Panc1 (cell line): ENCODE measurements at places on chromosomes 13 and 19.

- no peak for DNase-seq
- H3K4me3 ChIP-seq, result no peak overlapping the region
- H3K27ac ChIP-seq, result no peak overlapping the region
- H3K4me1 ChIP-seq, result no peaks in the 10 kb centered on the region
Measured at GRCh38 chr13:74825152-74825937, 656.6 kb downstream of the TBC1D4 start.

GRCh38 chr19:12790628-12791344 is 500 bp upstream of the JUNB start:
- DNase-seq, result no peak
- peak overlapping the region; percentile 82 for H3K27ac ChIP-seq
- H3K4me1 ChIP-seq, result peaks cover 41% of the 10 kb centered on the region
- H3K36me3 ChIP-seq, result peaks cover 2% of the 10 kb centered on the region
- H3K4me3 ChIP-seq, result peak overlapping the region; percentile 66
- no peaks in the 10 kb centered on the region for H3K27me3 ChIP-seq

GRCh38 chr13:42021851-42022250 is 26.6 kb upstream of the DGKH start:
- no peak overlapping the region for H3K27ac ChIP-seq
- DNase-seq, result no peak
- no peaks in the 10 kb centered on the region for H3K36me3 ChIP-seq
- H3K4me1 ChIP-seq, result no peaks in the 10 kb centered on the region

DNA sequence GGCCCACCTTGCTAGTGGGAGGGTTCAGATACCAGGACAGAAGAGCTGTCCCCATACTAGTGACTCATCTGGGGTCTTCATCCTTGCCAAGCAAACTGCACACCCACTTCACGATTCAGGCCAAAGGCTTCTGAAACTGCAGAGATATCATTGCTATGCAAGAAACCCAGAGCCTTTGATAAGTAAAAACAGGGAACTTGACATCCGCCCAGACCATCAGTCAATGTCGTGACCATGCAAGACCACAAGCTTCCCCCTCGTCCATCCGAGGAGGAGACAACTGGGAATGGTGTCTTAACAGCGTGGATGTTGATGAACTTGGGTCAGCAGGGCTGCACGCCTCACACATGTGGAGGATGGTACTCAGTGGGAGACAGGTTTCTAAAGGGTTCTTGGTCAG is 58.0 kb downstream of the ABCC4 start:
- H3K27me3 ChIP-seq, result no peaks in the 10 kb centered on the region
- no peak overlapping the region for H3K4me3 ChIP-seq
- H3K27ac ChIP-seq, result peak overlapping the region; percentile 39; the same call in 1 of the 2 replicates
- H3K4me1 ChIP-seq, result peaks cover 10% of the 10 kb centered on the region

DNA sequence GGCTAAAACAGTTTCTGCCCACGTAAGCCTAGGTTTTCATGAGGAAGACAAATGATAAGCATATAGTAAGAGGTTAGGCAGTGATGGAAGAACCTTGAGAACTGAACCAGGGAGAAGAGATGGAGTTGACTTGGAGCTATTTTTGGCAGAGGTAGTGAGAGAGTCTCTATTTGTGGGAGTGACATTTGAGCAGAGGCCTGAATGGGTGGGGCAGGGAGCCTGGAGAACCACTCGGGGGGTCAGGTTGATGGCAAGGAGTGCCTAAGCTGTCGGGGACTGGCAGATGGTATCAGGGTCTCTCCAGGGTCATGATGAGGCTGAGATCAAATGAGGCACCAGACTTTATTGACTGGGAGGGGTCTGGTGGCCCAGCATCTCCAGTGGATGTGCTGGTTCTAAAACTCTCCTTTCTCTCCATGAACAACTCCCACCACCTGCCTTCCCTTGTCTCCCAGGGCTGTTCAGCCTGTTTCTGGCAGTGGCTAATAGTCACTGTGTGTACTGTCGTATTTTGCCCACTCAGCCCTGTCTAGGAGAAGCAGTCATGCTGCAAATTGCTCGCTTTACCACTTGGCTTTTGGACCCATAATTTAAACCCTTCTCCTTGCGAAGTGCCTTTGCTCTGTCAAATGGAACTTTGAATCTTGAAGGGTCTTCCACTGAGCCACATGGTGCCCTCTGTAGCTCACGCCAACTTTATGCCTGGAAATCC is 3.6 kb downstream of the MAU2 start:
- H3K27ac ChIP-seq, result no peak overlapping the region
- H3K4me1 ChIP-seq, result peaks cover 2% of the 10 kb centered on the region; the same call in 1 of the 2 replicates
- no peak for DNase-seq
- no peak overlapping the region for H3K4me3 ChIP-seq
- peaks cover 6% of the 10 kb centered on the region; the same call in 1 of the 2 replicates for H3K36me3 ChIP-seq
- H3K27me3 ChIP-seq, result no peaks in the 10 kb centered on the region

DNA sequence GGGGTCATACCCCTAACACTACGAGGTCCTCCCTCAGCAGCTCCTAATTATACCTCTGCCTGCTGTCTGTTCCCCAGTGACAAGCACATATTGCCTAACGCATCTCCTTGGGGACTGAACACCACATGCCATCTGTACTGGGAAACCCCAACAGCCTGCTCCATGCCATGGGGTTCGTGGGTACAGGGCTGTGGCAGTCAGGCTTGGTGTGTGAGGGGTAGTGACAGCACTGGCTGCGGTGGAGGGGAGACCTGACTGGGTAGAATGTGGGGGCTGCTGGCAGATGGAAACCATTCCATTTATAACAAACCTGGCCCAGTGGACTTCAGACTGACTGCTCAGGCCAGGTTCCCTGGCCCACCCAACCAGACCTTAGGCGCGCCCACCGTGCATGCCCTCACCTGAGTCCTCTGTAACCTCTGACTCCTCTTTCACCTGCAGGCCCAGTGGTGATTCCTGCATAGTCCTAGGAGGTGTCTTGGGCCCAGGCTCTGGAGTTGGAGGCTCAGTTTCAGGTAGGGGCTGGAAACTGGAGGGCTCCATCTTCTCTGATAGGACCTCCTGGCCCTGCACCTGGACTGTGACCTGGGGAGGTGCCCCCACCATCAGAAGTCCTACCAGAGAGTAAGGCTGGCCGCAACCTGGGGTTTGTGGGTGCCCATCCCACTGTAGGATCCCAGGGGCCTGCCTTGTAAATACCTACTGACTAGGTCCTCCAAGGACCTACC is 3.0 kb downstream of the MZF1 start:
- H3K27ac ChIP-seq, result no peak overlapping the region
- no peaks in the 10 kb centered on the region for H3K27me3 ChIP-seq
- H3K4me3 ChIP-seq, result no peak overlapping the region
- DNase-seq, result no peak

- H3K27me3 ChIP-seq, result no peaks in the 10 kb centered on the region
- no peak for DNase-seq
- peak overlapping the region; percentile 30; the same call in 1 of the 2 replicates for H3K27ac ChIP-seq
- H3K36me3 ChIP-seq, result no peaks in the 10 kb centered on the region
- no peaks in the 10 kb centered on the region for H3K4me1 ChIP-seq
Measured at GRCh38 chr19:9039728-9040127, 29.5 kb upstream of the MUC16 start.

DNA sequence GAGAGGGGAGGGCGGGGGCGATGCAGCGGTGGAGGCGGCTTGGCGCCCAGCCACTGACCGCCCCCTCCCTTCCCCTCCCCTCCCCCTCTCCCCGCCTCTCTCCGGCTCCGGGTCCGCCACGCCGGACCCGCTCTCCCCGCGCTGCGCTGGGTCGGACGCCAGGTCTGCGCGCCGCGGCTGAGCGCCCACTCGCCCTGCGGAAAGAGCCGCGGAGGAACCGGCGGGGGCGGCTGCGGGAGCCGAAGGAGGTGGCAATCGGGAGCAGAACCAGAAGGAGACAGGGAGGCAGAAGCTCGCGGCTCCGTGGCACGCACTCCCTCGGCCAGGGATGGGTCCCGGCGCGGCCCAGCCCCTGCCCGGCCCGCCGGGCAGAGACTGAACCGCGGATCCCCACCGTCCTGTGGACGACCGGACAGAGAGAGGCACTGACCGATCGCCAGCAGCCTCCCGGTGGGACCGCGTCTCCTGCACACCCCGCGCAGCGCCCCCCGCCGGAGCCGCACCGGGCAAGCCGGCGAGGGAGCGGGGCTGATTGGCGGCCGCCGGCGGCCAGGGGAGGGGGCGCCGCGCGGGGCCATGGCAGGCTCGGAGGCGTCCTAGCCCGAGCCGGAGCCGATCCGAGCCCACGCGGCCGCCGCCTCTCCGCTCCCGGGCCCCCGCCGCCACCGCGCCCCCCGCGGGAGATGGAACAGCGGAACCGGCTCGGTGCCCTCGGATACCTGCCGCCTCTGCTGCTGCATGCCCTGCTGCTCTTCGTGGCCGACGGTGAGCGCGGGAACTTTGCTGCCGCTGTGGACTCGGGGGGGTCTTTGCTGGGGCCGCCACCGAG is at the start of gene VSTM2B:
Gene VSTM2B (plus strand): TSS at position 94 of the 829 bp plus-strand sequence. CDS start 590 bp downstream, at position 684.
- no peaks in the 10 kb centered on the region for H3K36me3 ChIP-seq
- no peaks in the 10 kb centered on the region for H3K4me1 ChIP-seq
- peaks cover 11% of the 10 kb centered on the region; the same call in 1 of the 2 replicates for H3K27me3 ChIP-seq
- DNase-seq, result no peak

GRCh38 chr19:5139583-5140325 is 170.8 kb downstream of the KDM4B start:
- no peaks in the 10 kb centered on the region for H3K36me3 ChIP-seq
- no peak for DNase-seq
- H3K27me3 ChIP-seq, result no peaks in the 10 kb centered on the region
- no peak overlapping the region for H3K4me3 ChIP-seq
- no peaks in the 10 kb centered on the region for H3K4me1 ChIP-seq

DNA sequence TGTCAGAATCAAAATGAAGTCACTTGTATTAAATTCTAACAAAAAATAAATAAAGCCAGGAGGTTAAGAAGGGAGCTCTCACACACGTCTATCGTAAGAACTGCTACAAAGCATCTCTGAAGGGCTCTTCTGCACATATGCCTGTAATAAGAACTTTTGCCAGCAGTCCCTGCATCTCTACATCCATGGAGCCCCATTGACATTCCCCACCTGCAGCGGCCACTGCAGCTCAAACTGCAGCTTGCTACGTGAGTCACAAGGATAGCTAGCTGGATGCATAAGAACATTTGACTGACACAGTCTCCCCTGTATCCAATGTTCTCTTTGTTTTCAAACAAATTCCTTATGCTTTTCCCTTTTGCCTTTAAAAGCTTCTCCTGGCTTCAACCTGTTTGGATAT is 68.3 kb downstream of the DNAJC3 start:
- DNase-seq, result no peak
- no peaks in the 10 kb centered on the region for H3K27me3 ChIP-seq
- no peaks in the 10 kb centered on the region for H3K36me3 ChIP-seq

GRCh38 chr19:3760871-3761361 is 576 bp downstream of the APBA3 start:
- peak overlapping the region; percentile 93 for H3K27ac ChIP-seq
- no peak for DNase-seq

GRCh38 chr19:38592940-38593339 is 24.8 kb downstream of the MAP4K1 start:
- no peaks in the 10 kb centered on the region for H3K4me1 ChIP-seq
- no peak for DNase-seq
- no peaks in the 10 kb centered on the region for H3K27me3 ChIP-seq
- H3K36me3 ChIP-seq, result no peaks in the 10 kb centered on the region
- no peak overlapping the region for H3K27ac ChIP-seq
- no peak overlapping the region for H3K4me3 ChIP-seq

DNA sequence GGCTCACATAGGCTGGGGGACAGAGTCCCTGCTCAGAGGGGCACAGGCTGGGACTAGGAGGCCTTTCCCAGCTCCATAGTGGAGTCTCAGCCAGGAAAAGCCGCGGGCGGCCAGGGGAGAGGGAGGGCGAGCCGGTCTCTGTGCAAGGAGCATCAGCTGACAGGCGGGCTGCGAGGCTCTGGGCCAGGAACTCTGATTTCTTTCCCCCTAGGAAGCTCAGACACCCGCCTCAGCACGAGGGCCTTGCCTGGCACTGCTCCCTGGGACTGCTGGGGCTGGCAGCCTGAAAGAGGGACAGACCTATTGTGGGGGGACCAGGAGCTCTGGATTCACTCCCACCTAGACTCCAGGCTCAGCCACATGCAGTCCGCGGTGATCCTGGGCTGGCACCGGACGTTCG is 2.2 kb upstream of the PLK5 start:
- H3K36me3 ChIP-seq, result no peaks in the 10 kb centered on the region
- H3K27me3 ChIP-seq, result no peaks in the 10 kb centered on the region; the same call in 1 of the 2 replicates
- DNase-seq, result no peak
- no peaks in the 10 kb centered on the region for H3K4me1 ChIP-seq

- H3K36me3 ChIP-seq, result no peaks in the 10 kb centered on the region
- no peaks in the 10 kb centered on the region for H3K4me1 ChIP-seq
- DNase-seq, result no peak
- no peak overlapping the region for H3K27ac ChIP-seq
- H3K27me3 ChIP-seq, result no peaks in the 10 kb centered on the region; the same call in 1 of the 2 replicates
- H3K4me3 ChIP-seq, result no peak overlapping the region
Measured at GRCh38 chr13:110347535-110348308, 40.6 kb downstream of the COL4A2 start.

DNA sequence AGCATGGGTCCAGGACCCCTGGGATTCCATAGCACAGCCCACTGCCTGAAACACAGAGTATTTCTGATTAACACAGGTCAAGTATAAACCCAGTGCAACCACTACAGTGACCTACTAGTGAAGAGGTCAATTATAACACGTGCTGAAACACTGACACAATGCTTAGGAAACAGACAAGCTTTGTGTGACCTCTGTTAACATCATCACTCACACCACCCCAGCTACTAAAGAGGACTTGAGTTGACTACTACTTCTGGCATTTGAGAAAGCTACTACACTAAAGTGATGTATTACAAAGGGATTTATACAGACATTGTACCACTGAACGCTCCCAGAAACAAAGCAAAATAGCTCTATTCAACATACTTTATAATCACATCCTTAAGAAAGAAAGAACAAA is 1935.9 kb upstream of the PCDH20 start:
- no peak overlapping the region for H3K4me3 ChIP-seq
- no peaks in the 10 kb centered on the region for H3K4me1 ChIP-seq
- H3K27me3 ChIP-seq, result no peaks in the 10 kb centered on the region

DNA sequence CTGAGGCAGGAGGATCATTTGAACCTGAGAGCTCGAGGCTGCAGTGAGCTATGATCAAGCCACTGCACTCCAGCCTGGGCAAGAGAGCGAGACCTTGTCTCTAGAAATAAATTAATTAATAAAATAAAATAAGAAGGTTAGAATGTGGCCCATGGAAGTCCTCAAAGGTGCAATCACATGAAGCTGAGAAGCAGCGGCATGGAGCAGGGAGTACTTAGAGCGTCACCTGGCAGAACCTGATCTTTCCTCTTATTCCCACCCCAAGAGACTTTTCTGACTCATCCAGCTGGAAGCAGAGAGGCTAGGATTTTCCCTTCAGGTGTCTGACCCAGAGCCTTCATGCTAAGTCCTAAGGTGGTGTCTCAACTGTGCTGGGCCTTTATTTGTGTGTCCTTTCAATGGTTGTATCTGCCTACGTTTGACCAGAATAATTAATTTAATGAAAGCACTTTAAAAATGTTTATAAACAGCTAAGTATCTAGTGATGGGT is 8.9 kb upstream of the MRPS31 start:
- no peak overlapping the region for H3K4me3 ChIP-seq
- no peak for DNase-seq
- no peaks in the 10 kb centered on the region for H3K27me3 ChIP-seq

- H3K27me3 ChIP-seq, result no peaks in the 10 kb centered on the region
- peaks cover 5% of the 10 kb centered on the region for H3K4me1 ChIP-seq
- no peaks in the 10 kb centered on the region; the same call in 1 of the 2 replicates for H3K36me3 ChIP-seq
- H3K27ac ChIP-seq, result peak overlapping the region; percentile 54; the same call in 1 of the 2 replicates
- no peak for DNase-seq
- H3K4me3 ChIP-seq, result no peak overlapping the region
Measured at GRCh38 chr13:95226932-95227695, 74.1 kb downstream of the ABCC4 start.
